ENCODE measurements at places on chromosomes 13 and 19.

DNA sequence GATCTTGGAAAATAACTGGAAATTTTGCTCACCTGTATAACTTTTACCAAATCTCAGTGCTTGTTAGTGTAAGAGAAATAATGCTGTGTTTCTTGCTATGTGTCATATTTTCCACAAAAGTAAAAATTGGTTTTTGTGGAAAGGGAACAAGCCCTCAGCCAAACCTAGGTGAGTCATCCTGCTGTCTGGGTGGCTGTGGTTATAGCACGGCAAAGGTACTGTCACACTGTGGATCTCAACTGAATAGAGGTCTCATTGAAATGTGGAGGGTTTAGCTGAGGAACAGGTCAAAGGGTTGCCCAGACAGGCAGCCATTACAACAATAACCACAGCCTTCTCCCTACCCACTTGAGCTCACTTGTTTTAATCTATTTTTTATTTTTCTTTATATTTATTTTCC is 338.8 kb upstream of the DACH1 start:
- no peak for DNase-seq

GRCh38 chr13:49292742-49293486 is 45.2 kb downstream of the CDADC1 start:
- DNase-seq: no peak

- peak; percentile 31 for DNase-seq
Measured at GRCh38 chr13:38348861-38349389, 726 bp upstream of the UFM1 start.

DNA sequence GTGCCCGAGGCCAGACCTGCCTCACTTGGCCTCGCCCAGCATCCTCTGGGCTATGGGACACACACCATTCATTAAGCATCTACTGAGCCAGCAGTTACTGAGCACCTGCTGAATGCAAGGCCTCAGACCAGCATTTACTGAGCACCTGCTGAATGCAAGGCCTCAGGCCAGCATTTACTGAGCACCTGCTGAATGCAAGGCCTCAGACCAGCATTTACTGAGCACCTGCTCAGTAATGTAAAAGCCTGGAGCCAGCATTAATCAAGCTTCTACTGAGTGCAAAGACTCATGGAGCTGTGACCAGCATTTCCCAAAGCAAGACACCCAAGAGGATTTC is 3.7 kb downstream of the ATP8B3 start:
- DNase-seq: no peak

GRCh38 chr19:18649371-18650020 is 12.7 kb downstream of the KLHL26 start:
- DNase-seq: no peak

DNA sequence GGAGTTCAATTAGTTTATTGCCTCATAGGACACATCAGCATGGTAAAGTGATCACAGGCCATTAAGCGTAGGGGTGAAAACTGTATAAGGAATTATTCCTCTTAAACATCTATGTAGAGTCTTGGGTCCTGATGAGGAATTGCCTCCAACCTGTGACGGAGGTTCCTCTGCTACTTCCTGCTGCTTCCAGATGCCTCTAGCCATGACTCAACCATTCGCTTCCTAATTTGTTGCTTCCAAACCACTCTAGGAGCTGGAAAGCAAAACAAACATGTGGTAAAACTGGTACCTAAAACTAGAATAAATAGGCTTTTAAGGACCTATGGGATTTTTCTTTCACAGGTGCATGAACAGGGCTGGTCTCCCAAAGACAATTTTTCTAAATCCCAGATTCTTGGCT is 253.8 kb downstream of the KLF12 start:
- no peak for DNase-seq

- DNase-seq: no peak
Measured at GRCh38 chr13:72368031-72368430, 359.4 kb downstream of the MZT1 start.

DNA sequence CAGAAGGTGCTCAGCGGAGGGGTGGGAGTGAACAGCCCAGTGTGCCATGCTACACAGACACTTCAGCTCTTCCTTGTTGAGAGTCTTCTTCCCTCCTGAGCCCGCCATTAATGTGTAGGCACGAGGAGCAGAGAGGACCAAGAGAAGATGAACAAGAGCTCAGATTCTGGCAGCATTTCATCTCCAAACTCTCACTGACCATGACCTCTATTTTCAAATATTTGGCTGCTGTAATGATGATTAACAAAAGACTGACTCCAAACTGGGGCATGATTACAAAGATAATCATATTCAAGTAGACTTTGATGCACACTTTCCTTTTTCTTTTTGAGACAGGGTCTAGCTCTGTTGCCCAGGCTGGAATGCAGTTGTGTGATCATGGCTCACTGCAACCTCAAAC is 236.5 kb downstream of the DCLK1 start:
- no peak for DNase-seq

Data from amniotic stem cell (primary cell).